Naive B cell (primary cell): ENCODE measurements at places on chromosomes 7 and 10. TPM values are rescaled to one million over a fixed set of nuclear protein-coding genes. Genes with fewer than 3 reads are reported as not detected.

NPY4R2 gene
- polyA plus RNA-seq = not detected

PHYHIPL gene
- polyA plus RNA-seq = not detected

HOXA4 gene
- polyA plus RNA-seq = not detected

CRYGN gene
- not detected for polyA plus RNA-seq

PRSS2 gene
- 0.41 TPM for polyA plus RNA-seq

WIPF3 gene
- polyA plus RNA-seq = not detected

FBXO24 gene
- not detected for polyA plus RNA-seq

DNA sequence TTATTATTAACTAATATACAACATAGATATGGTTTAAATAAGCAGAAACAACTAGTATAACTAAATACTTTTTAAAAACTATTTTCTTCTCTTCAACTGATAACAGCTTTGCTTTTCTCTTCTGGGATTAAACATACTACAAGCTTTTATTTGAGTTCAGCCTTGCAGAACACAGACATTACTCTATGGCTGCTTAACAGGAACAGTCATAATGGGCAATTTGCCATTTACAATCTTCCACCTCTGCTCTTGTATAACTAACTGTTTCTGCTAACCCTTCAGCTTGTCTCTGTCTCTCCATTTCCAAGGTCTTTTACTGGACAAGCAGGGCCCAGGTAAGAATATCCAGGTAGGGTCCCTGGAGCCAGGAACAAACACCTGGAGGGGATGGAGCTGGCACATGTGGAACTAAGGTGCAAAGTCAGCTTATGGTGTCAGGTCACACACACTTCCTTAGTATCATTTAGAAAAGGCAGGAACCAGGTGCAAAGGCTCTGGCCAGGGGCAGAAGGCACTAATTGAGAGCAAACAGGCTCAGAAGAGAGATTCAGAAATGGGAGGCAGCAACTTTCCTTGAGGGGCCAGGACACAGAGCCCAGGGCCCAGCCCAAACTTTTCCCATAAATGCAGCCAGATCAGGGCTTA, 93.1 kb downstream of the STRA8 start:
- DNase-seq = no peak

DNA sequence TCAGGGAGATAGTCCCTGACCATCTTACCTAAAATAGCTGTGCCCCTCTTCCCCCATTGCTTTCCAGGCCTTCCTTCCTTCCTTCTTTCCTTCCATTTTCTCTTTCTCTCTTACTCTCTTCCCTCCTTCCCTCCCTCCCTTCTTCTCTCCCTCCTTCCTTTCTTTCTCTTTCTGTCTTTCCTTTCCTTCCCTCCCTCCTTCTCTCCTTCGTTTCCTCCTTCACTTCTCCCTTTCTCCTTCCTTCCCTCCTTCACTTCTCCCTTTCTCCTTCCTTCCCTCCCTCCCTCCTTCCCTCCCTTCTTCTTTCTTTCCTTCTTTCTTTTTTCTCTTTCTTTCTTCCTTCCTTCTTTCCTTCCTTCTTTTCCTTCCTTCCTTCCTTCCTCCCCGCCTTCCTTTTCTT, 24.6 kb upstream of the MKX start:
- DNase-seq = no peak

DNA sequence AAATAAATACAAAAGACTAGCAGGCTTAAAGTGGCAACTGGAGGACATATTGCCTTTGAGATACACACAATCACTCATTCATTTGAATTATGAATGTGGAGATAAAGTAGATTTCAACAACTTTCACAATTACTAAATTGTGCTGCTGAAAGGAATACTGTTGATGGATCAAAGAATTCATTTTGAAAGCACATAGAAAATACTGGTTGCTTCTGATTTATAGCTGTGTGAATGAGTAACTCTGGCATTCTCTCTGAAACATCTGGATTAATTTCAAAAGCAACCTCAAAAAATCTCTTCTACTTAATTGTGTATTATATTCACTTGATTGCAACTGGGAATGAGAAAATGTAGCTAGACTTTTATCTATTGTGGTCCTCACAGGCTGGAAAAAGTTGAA, 397.6 kb downstream of the THSD7A start:
- no peak for DNase-seq

DNA sequence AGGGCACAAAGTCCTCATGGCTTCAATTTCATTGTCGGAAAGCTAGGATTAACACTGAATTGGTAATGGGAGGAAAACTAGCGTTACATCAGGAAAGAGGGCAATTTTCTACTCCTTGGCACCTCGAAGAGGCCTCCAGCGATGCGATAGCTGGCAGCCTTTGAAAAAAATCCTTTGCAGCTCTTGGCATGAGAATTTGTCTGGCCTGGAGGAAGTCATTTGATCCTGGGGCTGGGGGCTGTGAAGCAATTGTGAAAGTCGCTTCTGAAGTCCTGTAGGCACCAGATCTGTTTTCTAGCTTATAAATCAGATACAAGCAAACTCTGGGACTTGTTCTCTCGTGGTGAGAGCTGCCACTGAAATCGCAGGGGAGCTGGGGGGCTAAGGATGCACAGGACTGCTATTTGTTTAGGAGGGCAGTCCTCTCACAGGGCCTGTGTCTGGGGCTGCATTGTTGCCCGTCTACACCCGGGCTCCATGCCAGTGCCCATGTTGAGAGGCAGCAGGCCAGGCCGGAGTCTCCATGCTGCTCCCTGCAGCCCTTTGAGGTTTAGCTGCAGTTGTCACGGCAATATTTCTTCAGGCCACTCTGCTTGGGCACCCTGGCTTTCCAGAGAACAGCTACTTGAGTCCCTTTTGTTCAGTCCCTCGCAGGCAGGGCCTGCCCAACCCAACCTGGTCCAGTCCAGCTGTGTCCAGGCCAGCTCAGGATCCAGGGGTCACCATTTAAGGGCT, 206.8 kb upstream of the LYZL1 start:
- DNase-seq = no peak

- no peak for DNase-seq
These were observed 8.4 kb downstream of the USP6NL start for GRCh38 chr10:11602919-11603523.

GRCh38 chr10:75911426-75911825, 480.0 kb downstream of the LRMDA start:
- DNase-seq = no peak

DNA sequence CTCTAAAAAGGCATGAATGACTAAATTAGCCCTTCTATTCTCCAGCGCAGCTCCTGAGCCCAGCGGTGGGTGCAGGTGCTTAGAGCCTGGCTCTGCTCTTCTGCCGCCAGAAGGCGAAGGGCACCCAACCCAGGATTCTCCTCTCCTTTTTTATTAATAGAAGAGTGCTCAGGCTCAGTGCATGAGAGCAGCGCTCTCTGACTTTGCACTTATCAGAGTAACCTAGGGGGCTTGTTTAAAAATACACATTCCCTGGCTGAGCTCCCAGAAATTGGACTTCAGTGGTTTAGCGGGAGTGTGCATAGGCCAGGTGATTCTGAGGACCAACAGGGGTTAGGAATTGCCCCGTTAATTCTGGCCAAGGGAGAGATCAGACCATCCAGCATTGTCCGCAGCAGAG, 1.7 kb upstream of the PFKP start:
- no peak for DNase-seq

GRCh38 chr7:142153400-142153799, 41.9 kb downstream of the MGAM2 start:
- DNase-seq = no peak
